NCI-H1417 (cell line): ENCODE measurements at places on chromosomes 4 and X.
A peak's percentile ranks its signal among the peaks of the same experiment; 100 is the strongest.

GRCh38 chr4:55512077-55512476 is 34.6 kb downstream of the CLOCK start:
- no peak for DNase-seq

DNA sequence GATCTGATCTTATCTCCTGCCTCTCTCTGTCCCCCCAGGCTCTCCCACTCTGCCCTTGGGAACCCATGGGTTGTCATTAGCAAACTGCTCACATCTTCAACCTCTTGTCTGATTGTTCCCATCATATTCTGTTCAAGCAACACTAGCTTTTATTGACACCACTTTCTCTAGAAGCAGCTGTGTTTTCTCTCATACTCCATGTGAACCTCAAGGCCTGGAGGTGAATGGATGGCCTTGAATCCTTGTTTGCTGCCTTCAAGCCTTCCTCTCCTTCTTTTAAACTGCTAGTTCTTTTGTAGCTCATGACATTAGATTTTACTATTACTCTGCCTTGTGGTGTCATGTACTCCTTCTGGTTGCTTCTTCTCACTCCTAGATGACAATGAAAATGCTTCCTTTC is 149.5 kb upstream of the WDFY3 start:
- no peak for DNase-seq

DNA sequence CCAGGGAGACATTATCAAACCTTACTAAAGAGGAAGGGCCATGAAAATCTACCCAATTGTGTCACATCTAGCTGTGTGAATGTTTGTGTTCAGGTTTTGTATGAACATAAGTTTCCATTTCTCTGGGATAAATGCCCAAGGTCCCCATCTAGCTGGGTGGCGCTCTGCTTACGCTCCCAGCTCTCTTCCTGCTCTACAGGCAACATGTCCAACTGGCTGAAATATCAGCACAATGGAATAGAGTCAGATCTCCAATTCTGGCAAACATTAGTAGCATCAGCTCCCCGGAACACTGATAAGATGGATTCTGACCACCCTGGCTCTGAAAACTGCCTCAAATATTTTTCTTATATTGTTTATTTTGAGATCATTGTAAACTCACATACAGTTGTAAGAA is 74.8 kb downstream of the IRF2 start:
- DNase-seq = no peak

- no peak for DNase-seq
These were observed 105.2 kb downstream of the RTL5 start for GRCh38 chrX:72026341-72027023.

DNA sequence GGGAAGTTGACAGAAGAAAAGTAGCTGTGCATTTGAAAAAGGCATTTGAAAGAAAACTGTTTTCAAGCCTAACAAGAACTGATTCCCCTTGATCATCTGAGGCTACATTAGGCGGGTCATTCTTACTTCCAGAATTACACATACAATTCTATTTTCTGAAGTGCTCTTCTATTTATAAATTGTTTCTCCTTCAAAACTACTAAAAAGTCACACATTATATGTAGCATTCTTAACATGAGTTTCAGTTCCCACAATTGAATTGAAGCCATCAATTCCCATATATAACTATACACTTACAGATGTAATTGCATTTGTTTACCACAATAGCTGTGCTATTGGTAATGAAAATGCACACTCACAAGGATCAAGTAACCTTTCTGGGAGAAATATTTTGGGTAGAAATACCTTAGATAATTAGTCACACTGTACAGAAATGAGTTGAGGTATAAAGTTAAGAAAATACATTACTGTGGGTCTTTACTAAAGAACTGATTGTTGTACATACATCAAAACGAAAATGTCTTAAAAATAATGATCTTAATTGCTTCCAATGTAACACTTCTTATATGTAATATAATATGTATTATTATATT is 1688.0 kb upstream of the AGA start:
- no peak for DNase-seq

- DNase-seq = no peak
These were observed 5.0 kb downstream of the HGFAC start for GRCh38 chr4:3446631-3447320.

DNA sequence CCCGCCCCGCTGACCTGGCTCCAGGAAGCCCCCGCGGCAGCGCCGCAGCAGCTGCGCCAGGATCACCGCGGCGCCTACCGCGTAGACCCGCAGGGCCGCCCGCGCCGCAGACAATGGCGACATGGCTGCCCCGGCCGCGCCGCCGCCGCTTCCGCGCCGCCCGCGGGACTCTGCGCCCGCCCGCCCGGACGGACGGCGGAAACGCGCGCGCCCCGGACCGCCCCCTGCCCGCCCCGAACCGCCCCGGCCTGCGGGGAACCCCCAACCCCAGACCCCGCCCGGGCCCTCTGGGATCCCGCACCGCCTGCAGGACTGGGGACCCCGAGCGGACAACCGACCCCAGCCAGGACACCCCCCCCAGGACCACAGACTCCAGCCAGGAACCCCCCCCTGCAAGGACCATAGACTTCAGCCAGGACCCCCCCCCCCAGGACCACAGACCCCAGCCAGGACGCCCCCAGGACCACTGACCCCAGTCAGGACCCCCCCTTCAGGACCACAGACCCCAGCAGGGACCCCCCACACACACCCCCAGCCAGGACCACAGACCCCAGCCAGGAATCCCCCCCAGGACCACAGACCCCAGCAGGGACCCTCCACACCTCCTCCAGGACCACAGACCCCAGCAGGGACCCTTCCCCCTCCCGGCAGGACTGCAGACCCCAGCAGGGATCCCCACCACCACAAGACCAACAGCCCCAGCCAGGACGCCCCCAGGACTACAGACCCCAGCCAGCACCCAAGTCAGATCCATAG is at the start of the genes DHRSX and ZBED1:
Gene DHRSX, minus strand, starts transcription at position 174 of the 756 bp plus-strand sequence. Its CDS starts 51 bp downstream, at position 123.
Gene ZBED1, minus strand, starts transcription at position 174 of the 756 bp plus-strand sequence. CDS start 10,257 bp downstream, outside the sequence.
- no peak for DNase-seq

DNA sequence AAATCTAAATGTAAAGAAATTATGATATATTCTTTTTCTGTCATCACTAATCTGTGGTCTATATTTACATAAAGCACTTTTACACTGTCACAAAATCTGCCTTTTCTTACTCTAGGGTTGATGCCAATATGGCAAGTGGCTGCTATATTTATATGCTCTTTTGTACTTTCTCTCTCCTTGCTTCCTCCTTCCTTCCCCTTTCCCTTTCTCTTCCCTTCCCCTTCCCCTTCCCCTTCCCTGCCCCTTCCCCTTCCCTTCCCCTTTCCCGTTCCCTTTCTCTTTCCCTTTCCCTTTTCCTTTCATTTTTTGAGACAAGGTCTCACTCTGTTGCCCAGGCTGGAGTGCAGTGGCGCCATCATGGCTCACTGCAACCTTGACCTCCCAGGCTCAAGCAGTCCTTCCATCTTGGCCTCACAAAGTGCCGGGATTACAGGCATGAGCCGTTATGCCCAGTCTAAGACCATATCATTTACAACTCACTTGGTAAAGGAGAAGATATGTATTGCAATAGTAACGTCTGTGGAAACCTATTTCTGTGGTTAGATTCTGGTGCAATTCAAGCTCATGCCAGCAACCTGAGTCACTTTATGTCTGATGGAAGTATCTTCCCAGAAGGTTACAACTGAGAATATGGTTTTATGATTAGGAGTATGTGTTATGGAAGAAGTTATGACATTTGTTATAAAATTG is 13.9 kb upstream of the PLAC8 start:
- DNase-seq = no peak

GRCh38 chrX:63050225-63050624 is 300.9 kb downstream of the SPIN4 start:
- DNase-seq = no peak

DNA sequence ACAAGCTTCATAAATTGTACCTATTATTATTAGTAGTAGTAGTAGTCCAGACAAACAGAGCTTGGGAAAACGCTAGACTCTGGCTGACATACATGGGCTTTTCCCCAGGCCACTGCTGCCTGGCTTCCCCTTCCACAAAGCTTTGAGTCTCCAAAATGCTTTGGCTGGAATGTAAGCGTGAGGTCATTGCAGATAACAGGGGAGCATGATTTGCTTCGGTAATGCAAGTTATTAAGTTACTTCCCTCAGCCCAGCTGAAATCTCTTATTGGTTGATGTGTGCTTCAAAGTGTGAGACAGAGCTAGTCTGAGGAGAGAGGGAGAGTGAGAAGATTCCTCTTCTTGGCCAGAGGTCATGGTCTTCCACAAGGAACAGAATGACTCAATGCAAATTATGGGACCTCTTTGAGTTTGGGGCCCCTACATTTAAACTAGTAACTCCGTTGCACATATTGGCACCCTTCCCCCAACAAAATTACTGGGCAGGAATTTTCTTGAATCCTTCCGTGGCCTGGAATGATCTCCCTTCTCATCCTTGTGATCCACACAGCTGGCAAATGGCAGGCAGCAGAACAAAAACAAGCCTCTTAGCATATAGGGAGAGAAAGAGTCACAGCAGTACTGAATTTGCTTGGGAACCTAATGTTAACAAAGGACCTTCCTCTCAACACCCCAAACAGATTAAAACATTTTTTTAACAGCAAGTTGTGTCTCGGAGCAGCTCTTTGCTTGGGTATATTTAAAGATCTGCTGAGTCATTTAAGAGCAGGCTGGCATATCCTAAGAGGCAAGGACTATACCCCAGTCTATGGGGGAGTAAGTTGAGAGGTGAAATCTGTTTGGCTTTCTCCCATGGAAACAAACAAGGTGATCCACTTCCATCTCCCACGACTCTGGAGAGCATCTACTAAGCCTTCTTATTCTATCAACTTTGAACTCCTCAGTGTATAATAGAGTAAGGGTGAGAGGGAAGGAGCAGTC is 19.9 kb downstream of the AR start:
- DNase-seq = no peak

DNA sequence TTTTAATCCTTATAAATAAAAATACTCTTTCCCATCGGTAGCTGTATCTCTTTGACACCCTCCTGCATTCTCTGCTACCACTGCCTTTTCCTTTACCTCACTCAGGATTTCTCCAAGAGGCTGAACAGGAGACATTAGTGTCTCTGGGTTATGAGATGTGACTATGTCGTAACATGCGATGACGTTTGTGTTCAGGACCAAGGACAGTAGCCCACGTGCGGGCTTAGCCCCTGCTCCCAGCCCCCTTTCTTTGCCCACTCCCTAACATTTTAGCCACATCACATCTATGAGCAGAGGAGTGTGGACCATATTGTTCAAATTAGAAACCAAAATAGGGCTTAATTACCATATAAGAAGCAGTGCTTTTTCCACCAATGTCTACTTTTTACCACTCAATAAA is 369.3 kb downstream of the FBXW7 start:
- DNase-seq = no peak

DNA sequence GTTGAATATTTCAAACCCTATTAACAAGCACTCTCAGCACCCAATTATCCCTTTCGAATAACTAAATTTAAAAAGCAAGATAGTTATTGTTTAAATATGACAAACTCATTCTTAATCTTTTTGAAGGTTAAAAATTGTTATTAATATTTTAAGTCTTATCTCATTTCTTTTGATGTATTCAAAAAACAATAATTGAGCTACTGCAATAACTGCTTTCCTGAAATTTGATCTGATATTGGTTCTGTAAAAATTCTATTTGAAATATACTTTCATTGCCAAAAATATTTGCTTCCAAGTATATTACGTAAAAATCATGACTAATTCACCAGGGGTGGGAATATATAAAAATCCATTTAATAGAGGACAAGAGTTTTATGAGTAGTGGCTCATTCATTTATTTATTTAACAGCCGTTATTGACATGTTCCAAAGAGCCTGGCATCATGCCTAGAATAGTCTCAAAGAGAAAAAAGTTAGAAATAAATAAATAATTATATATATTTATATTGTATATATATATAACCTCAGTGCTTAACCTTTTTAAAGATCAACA is 34.4 kb downstream of the GLRA3 start:
- peak; percentile 57 for DNase-seq

- DNase-seq = no peak
These were observed 953.9 kb upstream of the PCDH10 start for GRCh38 chr4:132195176-132195575.

DNA sequence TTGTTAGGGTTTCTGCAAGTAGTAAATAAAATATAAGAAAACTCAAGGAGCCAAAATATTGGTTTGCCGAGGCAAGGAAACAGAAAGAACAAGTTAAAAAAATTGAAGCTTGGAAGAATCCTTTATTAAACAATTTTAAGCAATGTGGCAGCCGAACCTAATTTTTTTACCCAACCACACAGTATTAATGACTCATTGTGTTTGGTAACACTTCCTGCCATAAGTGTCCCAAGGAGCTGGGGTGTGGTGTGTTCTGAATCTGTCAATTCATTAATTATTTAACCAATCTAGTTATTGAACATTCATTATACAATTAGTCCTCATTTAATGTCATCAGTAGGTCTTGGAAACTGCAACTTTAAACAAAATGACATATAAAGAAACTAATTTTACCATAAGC is 19.3 kb upstream of the CPE start:
- DNase-seq = no peak

DNA sequence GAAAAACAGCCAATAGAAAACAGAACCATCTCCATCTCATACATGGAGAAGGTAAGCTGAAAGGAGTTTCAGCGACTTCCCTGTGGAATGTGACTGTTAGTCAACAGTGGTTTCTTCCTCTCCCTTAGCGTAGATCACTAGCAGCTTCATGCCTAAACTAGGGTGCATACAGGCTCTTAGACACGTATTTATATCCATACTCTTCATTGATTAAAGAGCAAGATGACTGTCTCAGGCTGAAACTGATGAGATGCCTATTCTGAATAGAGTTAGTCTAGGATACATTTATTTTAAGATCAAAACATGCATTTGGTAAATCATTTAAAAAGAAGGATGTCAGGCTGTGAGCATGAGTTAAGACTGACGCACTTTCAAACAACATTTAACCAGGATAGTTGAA is 423.3 kb downstream of the ARHGAP24 start:
- no peak for DNase-seq

- no peak for DNase-seq
These were observed 643 bp downstream of the FHL1 start for GRCh38 chrX:136147976-136148375.

DNA sequence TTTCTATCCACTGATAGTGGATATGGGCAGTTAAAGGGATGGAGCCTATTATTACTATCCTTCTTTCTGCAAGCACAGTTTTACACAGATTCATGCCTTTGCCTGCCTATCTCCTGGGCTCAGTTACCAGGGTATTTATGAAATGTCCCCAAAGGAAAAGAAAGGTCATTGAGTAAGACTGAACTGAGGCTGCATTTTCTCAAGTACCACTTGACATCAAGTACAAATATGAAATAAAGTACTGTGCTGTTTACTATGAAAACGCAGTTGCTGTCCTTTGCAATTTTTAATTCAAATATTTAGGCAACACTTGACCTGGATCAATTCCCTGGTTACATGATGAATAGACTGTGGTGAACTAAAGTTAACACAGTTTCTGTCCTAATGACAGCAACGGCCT is 23.5 kb upstream of the SPANXN4 start:
- DNase-seq = no peak

DNA sequence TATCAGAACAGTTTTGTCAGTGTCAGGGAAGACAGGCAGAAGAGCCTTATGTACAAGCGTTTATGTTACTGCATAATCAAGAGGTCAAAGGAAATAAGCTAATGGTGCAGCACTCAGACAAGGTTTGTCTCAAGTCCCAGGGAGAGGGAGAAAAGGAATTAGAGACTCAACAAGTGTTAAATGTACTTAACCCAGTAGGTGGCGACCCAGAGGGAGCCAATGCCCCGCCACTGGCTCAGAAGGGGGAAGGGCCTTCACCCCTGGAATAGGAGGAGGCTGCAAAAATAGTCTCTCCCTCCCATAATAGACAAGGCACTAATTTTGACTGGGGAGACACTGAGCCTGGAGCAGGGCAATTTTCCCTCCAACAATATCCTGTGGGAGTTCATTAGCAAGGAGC is 14.1 kb upstream of the PAPSS1 start:
- DNase-seq = peak; percentile 49
